ENCODE measurements at places on chromosomes 1 and 21.
A peak's percentile ranks its signal among the peaks of the same experiment; 100 is the strongest.

DNA sequence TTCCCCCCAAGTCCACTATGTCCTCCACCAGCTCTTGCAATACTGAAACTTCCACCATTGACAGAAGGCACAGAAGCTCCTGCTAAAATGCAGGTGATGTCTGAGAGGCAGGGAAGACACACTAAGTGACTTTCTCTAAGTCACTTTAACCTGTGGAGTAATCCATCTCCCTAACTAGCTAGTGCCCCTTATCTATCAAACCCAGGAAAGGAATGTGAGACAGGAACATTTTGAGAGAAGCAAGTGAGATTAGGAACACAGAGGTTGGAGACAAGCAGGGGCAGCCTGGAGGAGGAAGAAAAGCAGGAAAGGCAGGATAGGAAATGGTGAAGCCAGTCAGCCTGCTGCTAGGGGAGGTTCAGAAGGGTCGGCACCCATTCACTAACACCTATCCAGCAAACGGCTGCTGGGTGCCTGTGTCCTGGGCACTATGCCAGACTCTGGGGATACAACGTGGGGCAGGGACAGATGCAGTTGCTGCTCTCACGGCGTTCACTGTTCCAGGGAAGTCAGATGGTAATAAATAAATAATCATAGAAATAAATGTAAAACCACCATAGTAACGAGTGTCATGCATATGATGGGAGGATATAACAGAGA, 7.0 kb downstream of the GPA33 start:
- DNase-seq = no peak

DNA sequence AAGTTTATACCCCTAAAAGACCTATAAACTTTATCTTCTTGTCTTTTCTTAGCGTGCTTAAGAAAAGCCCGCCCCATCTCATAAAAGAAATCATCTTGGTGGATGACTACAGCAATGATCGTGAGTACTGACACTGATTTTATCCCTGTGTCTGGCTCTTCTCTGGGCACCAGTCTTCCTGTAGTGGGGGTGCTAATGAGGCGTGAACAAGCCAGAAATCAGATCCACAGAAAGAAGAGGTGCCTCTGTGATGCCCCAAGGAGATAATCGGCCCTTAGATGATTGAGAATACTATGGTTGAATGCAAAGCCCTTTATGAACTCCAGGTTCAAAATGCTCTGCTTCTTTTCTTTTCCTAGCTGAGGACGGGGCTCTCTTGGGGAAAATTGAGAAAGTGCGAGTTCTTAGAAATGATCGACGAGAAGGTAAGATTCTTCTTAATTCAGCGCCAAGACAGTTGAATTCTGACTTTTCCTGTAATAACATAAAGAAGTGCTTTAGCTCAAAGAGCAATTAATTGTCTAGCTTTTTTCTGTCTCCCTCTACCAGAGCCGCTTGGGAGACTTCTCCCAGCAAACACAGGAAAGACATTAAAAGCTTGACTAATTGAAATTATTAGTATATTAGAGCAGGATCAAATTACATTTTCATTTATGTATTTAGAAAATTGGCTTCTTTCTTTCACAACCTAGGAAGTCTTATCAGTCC, 169.4 kb downstream of the GALNT2 start:
- DNase-seq = no peak

DNA sequence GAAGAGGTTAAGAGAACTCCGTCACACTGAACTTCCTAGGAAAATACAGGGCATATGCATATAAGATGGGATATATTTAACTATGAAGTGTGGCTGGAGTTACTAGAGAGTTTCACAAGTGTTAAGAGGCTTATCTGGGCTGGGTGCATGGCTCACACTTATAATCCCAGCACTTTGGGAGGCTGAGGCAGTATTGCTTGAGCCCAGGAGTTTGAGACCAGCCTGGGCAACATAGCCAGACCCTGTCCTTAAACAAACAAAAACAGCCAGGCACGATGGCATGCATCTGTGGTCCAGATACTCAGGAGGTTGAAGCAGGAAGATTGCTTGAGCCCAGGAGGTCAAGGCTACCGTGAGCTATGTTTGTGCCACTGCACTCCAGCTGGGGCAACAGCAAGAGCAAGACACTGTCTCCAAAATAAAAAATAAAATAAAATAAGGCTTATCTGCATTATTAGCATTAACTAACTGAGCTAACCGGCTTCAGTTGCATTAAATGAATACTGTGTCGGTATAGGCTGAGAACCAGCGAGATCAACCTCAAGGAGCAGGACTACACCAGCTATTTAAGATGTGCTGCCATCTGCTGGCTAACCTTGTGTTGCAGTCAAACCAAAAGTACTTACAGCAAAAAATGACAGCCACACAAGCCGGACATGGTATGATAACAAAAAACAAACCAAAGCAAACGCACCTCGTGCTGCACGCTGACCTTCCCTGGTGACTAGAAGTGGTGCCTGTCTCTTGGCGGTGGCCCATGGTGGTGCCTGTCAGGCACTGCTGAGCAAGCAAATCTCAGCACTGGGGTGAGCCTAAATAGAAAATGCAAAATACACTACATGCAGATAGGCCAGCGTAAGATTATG, 19.7 kb upstream of the RBBP5 start:
- DNase-seq = peak; percentile 59

DNA sequence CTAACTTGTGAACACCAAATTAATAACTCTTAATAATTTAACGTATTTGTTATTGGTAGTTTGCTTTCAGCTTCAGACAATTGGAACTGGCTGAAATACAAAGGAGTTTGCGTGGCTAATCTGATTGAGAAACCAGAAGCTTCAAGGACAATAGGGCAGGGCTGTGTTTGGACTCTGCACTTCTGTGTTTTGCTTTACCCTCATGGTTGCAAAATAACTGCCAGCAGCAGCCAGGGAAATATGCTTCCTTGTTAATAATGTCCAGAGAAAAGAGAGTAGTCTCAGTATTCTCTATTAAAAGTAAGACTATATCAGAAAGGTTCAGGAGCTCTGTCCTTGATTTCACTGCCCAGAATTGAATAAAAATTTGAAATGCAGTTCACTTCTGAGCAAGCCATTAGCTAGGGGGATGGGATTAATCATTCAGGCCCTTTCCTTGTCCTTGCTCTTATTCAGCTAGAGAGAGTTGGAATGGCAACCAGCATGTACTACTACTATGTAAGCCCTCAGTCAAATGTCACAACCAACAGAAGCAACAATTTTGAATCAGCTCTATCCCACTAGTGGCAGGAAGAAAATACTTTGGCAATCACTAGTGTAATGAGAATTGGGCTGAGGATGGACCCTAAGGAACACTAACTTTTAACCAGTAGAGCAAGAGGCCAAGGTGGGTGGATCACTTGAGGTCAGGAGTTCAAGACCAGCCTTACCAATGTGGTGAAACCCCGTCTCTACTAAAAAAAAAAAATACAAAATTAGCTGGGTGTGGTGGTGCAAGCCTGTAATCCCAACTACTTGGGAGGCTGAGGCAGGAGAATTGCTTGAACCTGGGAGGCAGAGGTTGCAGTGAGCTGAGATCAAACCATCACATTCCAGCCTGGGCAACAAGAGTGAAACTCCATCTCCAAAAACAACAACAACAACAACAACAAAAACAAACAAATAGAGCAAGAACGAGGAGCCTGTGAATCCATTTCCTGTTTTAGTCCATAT, 76.8 kb downstream of the POU2F1 start:
- no peak for DNase-seq

- DNase-seq = no peak
Observed at GRCh38 chr21:14121719-14122118, 89.0 kb downstream of the LIPI start.

GRCh38 chr1:48851638-48852037, 74.9 kb upstream of the BEND5 start:
- DNase-seq = no peak
